ENCODE measurements at places on chromosomes 1 and 21.

GRCh38 chr1:205210756-205211168 lies 740 bp downstream of the DSTYK start:
- DNase-seq, result no peak

GRCh38 chr1:92748138-92748537 lies 36.8 kb downstream of the EVI5 start:
- DNase-seq, result no peak

DNA sequence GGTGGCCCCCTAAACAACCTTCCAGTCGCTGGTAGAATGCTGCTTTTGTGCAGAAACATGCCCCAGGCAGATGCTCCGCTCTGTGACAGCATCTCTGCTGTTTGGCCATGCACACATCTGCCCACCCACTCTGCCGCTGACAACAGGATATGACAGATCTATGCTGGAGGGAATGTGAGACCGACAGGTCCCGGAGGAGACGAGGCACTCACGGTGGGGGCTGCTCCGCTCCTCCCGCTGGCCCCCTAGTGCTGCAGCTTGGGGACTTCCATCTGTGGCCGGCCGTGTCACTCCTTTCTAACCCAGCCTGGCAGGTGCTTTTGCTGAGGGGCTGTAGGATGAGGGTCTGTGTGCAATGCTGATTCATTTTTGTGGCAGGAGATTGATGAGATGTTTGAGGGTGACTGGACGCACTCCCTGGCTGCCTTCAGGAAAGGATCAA lies 49.1 kb upstream of the DMRTB1 start:
- DNase-seq, result peak; percentile 79

GRCh38 chr1:46204406-46204742 lies 1.2 kb downstream of the LURAP1 start:
- peak; percentile 9 for DNase-seq

- no peak for DNase-seq
These were observed 95.9 kb downstream of the DDX20 start for GRCh38 chr1:111851552-111851951.

DNA sequence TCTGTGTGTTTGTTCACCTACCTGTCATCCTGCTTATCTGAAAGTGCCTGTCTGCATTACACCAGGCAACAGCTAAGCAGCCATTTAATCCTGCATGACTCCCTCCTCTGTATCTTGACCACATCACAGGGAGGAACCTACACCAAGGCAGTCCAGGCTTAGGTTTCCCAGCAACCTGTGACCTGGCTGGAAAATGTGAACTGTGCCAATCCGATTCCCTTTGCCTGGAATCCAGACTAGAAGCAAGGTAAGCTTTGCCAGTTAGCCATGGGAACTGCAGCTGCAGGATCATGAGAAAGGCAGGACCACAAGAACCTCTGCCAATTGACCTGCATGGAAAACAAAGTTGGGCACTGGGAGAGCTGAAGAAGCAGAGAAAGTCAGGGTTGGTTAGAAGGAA lies 6.3 kb upstream of the ATP1B1 start:
- DNase-seq, result no peak

DNA sequence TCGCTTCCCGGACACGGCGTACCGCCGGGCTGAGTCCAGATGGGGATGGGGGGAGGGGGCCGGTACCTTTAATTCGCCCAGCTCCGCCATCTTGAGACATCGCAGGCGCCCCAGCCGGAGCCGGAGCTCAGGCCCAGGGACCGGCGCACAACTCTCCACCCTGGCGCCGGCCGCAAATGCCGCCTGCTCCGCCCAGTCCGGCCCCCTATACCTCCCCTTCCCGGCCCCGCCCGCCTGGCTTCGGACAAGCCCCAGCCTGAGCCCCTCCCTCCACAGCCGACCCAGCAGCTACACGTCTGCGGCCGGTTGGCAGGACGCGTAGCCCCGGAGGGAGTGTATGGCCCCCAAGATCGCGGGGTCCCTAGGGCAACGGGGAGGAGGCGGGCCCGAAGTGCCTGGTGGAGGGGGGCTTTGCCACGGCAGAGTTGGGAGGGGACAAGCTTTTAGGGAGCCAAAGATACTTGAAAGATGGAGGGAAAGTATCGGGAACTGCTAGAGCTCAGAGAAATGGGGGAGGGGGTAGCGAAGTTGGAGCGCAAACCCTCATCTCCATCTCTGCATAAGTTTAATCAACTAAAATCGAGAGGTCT lies at the start of gene PIAS3:
PIAS3 (minus strand) TSS at position 181 of the 590 bp plus-strand sequence; CDS start at position 90, 91 bp downstream.
- DNase-seq, result peak; percentile 98

- DNase-seq, result no peak
These were observed 78.2 kb upstream of the CAPZB start for GRCh38 chr1:19563324-19564097.

DNA sequence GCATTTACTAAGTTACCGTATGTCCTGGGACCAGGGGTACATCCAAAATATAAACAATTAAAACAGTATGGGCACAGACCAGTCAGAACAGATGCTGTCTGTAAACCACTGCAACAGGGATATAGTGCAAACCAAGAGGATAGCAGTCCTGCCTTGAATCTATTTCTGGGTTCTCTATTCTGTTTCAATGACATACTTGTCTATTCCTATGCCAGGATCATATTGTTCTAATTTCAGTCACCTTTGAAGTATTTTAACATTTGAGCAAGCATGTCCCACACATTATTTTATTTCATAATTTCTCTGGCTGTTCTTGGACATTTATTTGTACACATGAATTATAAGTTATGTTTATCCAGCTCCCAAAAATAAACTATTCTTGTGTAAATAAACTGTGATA lies 28.2 kb upstream of the SYDE2 start:
- DNase-seq, result no peak

GRCh38 chr21:18899261-18899660 lies 495.7 kb upstream of the TMPRSS15 start:
- no peak for DNase-seq

GRCh38 chr1:179888071-179888470 lies 6.0 kb downstream of the TOR1AIP1 start:
- DNase-seq, result no peak

DNA sequence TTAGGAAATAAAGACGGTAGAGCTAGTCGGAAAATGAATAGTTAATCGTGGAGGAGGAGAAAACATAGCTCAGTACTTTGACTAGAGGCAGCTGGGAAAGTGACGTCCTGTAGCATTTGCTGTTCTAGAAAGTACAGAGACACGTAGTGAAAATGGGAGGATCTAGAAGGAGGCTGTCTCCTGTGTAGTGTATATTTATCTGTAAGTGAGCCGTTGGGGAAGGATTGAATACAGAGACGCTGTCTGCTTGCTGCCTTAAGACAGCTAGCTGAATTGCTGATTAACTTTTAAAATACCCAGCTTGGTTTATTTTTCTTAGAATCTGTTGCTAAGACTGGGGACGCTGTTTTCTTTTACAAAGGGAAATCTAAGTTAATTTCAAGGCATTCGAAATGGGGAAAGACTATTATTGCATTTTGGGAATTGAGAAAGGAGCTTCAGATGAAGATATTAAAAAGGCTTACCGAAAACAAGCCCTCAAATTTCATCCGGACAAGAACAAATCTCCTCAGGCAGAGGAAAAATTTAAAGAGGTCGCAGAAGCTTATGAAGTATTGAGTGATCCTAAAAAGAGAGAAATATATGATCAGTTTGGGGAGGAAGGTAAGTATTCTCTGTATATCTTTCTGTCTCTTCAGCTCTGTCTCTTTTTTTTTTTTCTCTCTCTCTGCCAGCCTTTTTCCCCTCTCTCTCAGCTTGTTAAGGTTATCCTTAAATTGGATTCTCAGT lies at the start of gene DNAJB4:
DNAJB4 (plus strand) TSS at position 221 of the 729 bp plus-strand sequence; CDS start at position 393, 172 bp downstream.
- peak; percentile 61 for DNase-seq

- DNase-seq, result no peak
These were observed 288.6 kb upstream of the USP24 start for GRCh38 chr1:55503663-55504305.

GRCh38 chr1:57019236-57019839 lies 53.5 kb upstream of the C8B start:
- DNase-seq, result no peak

GRCh38 chr1:223331929-223332328 lies 32.0 kb downstream of the SUSD4 start:
- DNase-seq, result no peak

GRCh38 chr1:179195376-179195775 lies 34.1 kb downstream of the ABL2 start:
- no peak for DNase-seq

GRCh38 chr1:246152986-246153431 lies 354.1 kb downstream of the SMYD3 start:
- no peak for DNase-seq

- no peak for DNase-seq
These were observed 23.7 kb upstream of the LYPLAL1 start for GRCh38 chr1:219149953-219150352.

DNA sequence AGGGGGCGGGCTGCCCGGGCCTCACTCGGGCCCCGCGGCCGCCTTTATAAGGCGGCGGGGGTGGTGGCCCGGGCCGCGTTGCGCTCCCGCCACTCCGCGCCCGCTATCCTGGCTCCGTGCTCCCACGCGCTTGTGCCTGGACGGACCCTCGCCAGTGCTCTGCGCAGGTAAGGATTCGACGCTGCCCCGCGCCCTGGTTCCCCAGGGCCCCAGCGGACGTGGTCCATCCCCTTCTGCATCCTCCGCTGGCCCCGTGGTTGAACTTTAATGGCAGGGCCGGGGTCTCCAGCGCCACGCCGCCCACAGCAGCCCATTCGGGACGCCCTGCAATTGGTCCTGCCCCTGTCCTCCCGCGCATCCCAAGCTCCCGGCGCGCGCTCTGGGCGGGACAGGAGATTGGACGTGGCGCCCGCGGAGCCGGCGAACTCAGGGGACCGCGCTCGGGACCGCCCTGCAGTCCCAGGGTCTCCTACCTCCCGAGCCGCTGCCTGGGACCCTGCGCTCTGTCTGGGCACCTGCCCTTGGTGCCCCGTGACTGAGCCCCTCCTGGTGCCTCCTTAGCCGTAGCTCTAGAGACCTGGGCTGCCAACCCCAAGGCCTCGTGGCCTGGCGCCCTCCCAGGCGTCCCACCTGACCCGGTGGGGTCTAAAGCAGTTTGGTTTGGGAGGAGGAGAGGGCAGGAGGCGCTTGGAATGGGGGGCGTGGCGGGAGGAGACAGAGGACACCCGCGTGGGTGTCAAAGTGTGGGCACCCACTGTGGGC lies at the start of gene ALPL:
ALPL (plus strand) TSS at position 73 of the 762 bp plus-strand sequence. CDS start 44,659 bp downstream, outside the sequence.
- DNase-seq, result no peak

GRCh38 chr1:22531251-22531650 lies 32.0 kb upstream of the EPHA8 start:
- DNase-seq, result no peak

GRCh38 chr21:22796147-22796546 lies 1797.9 kb downstream of the NCAM2 start:
- no peak for DNase-seq

GRCh38 chr1:178566187-178566586 lies 53.3 kb downstream of the TEX35 start:
- no peak for DNase-seq

GRCh38 chr1:31764312-31765040 lies at the start of gene ADGRB2:
Gene ADGRB2, minus strand, starts transcription at chr1:31764340. Its CDS starts 7,119 bp downstream, at chr1:31757221.
- DNase-seq, result peak; percentile 86

DNA sequence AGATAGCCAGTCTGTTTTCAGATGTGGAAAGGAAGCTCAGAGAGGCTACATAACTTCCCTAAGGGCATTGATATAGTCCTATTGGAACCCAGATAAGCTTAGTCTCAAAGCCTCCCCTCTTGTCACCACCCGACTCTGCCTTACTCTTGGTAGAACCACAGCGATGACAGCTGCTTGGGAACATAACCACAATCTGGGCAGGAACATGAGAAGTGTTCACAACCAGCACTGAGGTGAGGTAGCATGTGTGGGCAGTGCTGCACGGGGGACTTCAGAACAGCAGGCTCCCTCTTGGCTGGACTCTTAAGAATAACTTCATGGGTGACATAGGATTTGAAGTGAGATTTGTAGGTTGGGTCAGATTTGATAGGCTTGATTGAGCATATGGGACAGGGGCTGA lies 9.3 kb upstream of the S100A10 start:
- DNase-seq, result no peak

DNA sequence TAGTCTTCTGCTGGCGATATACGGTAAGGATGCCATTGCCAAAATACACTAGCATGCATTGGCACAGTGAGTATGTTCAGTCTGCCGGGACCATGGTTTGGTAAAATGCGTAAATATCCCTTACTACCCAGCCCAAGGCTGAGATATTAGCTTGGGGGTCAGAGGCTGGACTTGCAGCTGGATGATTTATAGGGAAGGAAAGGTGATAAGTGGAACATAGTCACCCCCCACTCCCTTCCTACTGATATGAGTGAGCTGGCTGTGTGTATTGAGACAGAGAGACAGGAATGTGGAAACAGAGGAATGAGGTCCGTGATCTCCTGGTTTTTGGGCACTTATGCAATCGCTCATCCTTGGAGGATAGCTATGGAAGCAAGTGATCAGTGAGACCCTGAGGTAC lies 642.8 kb downstream of the KCNT2 start:
- DNase-seq, result no peak

DNA sequence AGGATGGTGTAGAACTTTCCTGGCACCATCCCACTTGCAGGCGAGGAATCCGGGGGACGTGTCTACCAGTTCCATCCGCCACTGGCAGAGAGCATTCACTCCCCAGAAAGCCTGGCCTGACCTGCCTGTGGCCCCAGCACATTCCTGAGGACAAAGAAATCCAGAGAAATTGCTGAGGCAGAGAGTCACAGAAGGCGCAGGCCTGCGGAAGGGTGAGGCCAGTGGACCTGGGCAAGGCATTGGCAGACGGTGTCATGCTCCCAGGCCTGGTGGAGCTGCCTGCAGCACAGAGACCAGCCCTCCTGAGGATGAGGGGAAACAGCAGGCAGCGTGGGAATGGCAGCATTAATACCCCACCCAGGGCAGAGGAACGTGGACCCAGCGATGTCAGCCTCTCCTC lies 81.2 kb upstream of the F3 start:
- no peak for DNase-seq

GRCh38 chr1:171800342-171800741 lies 18.9 kb downstream of the METTL13 start:
- no peak for DNase-seq

- DNase-seq, result no peak
These were observed 20.3 kb upstream of the AZIN2 start for GRCh38 chr1:33060579-33061083.

DNA sequence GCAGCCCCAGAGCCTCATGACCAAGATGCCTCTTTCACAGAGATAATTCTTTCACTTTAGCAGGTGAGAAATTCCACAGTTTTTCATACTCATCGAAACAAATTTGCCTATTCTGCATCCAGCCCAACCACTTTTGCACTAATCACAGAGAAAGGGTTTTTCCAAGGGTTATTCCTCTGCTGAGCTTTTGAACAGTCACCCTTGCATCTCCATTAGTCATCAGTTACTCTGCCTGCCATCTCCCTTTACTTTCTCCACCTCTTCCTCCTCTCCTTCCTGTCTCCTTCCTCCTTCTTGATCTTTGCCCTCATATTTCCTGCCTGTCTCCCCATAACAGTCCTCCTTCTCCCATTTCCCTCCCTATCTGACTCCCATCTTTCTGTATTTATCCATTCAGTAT lies 43.9 kb downstream of the FH start:
- no peak for DNase-seq

DNA sequence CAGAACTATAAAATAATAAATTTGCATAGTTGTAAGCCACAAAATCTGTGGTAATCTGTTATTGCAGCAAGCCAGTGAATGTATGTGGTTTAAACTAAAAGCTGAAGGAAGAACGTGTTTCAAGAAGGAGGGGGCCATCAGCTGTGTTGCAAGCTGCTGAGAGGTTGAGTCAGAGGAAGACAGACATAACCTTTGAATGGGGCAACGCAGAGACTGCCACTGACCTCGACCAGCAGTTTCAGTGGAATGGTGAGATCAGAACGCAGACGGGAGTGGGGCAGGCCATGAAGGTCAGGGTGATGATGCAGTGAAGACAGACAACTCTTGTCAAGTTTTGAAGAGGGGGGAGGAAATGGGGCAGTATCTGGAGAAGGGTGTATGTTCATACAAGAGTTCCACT lies 23.2 kb upstream of the QSOX1 start:
- no peak for DNase-seq

GRCh38 chr1:164622068-164622845 lies 63.3 kb downstream of the PBX1 start:
- DNase-seq, result no peak
